Kidney epithelial cell (primary cell): ENCODE measurements at places on chromosomes 5 and 9. TPM values are rescaled to one million over a fixed set of nuclear protein-coding genes. Genes with fewer than 3 reads are reported as not detected.

The OTP gene
- total RNA-seq: not detected in 2 replicates

The DBH gene
- total RNA-seq: not detected in 2 replicates

The NFIL3 gene
- total RNA-seq: 29.1 and 31.1 TPM in 2 replicates

The DOK3 gene
- total RNA-seq: 1.1 TPM in 2 replicates

The SPATA31A5 gene
- total RNA-seq: not detected in 2 replicates

The GALNT12 gene
- total RNA-seq: 10.2 and 11.5 TPM in 2 replicates

The SLC46A2 gene
- total RNA-seq: not detected in 2 replicates

The ALDH1A1 gene
- 1.6 and 3.6 TPM in 2 replicates for total RNA-seq

The SPATA31A3 gene
- total RNA-seq: not detected in 2 replicates

The TDRD7 gene
- 8.3 and 11.0 TPM in 2 replicates for total RNA-seq

The GMCL2 gene
- total RNA-seq: not detected in 2 replicates

The PCDHGB6 gene
- total RNA-seq: 3.4 and 3.6 TPM in 2 replicates

The PTGDS gene
- 2.0 and 3.8 TPM in 2 replicates for total RNA-seq

The SYNPO gene
- total RNA-seq: 3.4 and 4.0 TPM in 2 replicates

The ANKRD18B gene
- 2.1 and 3.8 TPM in 2 replicates for total RNA-seq

The CDC23 gene
- total RNA-seq: 23.8 and 27.0 TPM in 2 replicates

The NDOR1 gene
- total RNA-seq: 19.1 and 28.6 TPM in 2 replicates

The CCNI2 gene
- 0.42 and 1.6 TPM in 2 replicates for total RNA-seq

The HTR4 gene
- total RNA-seq: not detected in 2 replicates

The KCNN2 gene
- total RNA-seq: 0.88 and 1.7 TPM in 2 replicates

The ANKRD55 gene
- total RNA-seq: not detected in 2 replicates

The TMEM232 gene
- total RNA-seq: 3.7 and 10.9 TPM in 2 replicates

The CDHR2 gene
- total RNA-seq: 0.08 and 0.21 TPM in 2 replicates

The SPINK5 gene
- total RNA-seq: 0.04 and 5.6 TPM in 2 replicates

The SPINK1 gene
- 0.48 TPM in 1 of 2 replicates, not detected in the other for total RNA-seq

The IL4 gene
- total RNA-seq: not detected in 2 replicates

The NR5A1 gene
- not detected in 2 replicates for total RNA-seq

The OR1Q1 gene
- not detected in 2 replicates for total RNA-seq

The TEK gene
- total RNA-seq: 0.07 and 0.33 TPM in 2 replicates

The GABRA1 gene
- not detected in 2 replicates for total RNA-seq

The HSPB3 gene
- 0.50 TPM in 1 of 2 replicates, not detected in the other for total RNA-seq

The SLC36A2 gene
- not detected in 2 replicates for total RNA-seq

The GADD45G gene
- 0.41 and 2.2 TPM in 2 replicates for total RNA-seq

The FAM169A gene
- 16.3 and 18.8 TPM in 2 replicates for total RNA-seq

The TAF11L10 gene
- not detected in 2 replicates for total RNA-seq

The SHOC1 gene
- total RNA-seq: not detected in 2 replicates
